Fibroblast of skin of abdomen (primary cell): ENCODE measurements at places on chromosomes 5 and 9.
A peak's percentile ranks its signal among the peaks of the same experiment; 100 is the strongest.

- peak; percentile 51 for DNase-seq
These were observed 169.2 kb downstream of the SAXO1 start for GRCh38 chr9:18863791-18864190.

- DNase-seq = peak; percentile 4
These were observed 102.0 kb downstream of the STK32A start for GRCh38 chr5:147336876-147337275.

DNA sequence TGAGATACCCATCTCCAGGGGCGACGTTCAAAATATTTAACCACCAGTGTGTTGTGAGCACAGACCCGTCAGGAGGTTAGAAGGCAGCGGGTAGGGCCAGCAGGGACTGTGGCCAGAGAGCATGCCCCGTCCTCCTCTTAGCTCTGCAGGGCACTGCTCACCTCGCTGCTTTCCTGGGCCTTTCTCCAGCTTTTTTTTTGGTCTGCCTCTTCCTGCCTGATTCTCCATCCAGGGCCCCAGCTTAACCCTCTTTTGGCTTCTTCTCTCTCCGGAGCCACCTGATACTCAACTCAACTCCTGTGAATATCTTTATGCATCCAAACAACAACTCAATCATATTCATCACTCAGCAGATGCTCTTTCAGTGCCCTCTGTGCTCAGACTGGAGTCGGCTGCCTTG is 44.0 kb downstream of the TMOD1 start:
- no peak for DNase-seq

DNA sequence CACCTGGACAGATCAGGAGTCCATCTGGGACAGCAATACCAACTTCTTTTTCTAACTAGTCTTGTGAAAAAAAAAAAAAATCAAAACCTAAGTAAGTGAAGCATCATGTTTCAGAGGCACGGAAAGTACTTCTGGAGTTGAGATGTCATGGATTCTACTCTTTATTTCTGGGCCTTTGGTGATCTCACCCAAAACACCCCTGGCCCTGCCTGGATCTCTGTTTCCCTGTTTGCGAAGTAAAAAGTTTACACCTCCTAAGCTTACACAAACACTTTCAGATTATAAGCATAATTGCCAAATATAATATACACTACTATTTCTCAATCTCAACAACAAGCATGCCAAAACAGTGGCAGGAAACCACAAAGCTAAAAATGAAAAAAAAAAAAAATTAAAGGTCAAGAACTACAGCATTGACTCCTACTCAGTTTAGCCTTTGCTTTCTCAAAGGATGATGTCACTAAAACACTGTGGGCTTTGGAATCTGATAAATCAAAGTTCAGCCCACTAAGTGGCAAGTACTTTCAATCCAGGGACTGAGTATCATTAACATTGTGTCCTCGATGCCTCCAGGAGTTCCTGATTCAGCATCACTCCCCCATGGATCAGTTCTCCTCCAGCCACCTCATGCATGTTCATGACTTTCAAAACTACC is 291.9 kb downstream of the NFIB start:
- no peak for DNase-seq

DNA sequence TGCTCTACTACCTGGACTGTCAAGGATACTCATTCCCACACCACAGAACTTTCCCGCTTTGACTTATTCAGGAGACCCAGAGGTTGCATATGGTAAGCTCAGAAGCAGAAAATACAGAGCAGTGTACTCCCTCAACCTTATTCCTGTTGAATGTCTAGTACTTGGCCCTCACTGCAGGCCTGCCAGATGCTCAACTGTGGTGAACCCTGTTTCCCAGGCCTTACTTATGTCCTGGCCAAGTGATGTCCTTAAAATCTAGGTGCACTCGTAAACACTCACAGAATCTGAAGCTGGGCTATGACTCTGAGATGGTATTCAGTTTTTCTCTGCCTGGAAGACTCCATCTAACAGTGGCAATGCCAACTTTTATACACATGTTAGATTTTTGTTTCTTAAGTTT is 21.0 kb downstream of the DIAPH1 start:
- no peak for DNase-seq

DNA sequence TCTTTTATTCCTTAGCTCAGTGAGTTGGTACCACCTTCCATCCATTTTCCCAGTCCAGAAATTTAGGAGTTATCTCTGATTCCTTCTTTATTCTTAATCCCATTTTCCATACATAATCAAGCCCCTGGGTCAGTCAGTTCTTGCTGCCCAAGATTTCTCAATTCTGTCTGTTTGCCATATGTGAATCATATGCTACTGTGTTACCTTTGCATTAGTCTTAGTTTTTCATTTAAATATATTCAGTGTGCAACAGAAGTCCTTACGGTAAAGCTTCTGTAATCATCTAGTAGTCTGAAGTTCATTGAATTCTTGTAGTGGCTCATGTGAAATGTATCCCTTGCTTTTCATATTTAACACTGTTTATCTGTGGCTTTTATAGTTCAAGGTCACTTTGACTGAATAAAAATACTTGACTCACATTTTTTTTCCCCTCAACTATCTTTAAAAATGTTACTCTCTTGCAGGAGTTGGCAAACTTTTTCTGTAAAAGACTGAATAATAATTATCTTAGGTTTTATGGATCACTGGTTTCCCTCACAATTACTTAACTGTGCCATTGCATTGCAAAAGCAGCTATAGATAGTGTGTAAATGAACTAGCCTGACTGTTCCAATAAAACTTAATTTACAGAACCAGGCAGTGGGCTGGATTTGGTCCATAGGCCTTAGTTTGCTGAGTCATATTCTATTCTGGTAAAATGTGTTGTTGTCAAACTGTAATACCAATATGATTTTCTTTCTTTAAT is 6.9 kb downstream of the KIAA1958 start:
- DNase-seq = peak; percentile 13

DNA sequence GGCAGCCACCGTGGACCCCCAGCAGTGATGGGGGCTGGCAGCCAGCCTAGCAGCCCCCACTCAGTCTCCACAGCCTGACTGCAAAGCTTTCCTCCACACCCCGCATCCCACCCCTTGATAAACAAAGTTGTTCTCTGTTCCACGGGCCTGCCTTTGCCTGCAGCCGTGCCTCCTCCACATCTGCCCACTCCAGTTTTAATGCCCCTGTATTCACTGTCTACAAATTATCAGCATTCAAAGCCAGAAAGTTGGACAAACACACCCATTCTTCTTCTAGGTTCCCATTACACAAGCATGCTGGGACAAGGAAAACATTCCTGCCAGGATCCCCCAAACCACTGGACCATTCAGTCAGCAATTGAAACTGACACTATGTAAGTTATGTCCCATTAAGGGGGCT is 23.0 kb upstream of the NR5A1 start:
- no peak for DNase-seq

GRCh38 chr5:82439750-82440445 is 161.7 kb upstream of the RPS23 start:
- peak; percentile 37 for DNase-seq

GRCh38 chr9:21470126-21470525 is 12.0 kb downstream of the IFNE start:
- no peak for DNase-seq

DNA sequence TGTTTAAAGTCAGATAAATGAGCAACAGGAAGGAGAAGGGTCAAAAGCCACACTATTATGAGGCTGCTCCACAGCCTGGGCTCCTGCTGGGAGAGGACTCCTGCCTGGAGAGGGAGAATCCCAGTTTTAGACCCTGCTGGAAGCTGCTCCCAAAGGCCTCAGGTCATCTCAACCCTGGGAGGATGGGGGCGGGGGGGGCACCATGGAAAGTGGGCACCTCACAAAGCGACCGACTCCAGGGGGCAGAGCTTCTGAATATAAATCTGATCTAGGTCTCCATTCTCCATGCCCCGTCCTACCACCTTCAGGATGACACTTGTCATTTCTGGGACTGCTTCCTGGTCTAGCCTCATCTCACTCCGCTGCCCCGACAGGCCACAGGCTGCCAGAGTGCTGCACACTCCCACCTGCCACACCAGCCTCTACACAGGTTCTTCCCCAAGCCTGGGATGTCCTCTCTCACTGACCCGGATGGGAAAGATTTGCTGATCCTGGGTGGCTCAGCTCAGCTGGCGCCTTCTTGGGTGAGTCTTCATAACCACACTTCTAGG is 183.4 kb downstream of the GAPVD1 start:
- DNase-seq = no peak

DNA sequence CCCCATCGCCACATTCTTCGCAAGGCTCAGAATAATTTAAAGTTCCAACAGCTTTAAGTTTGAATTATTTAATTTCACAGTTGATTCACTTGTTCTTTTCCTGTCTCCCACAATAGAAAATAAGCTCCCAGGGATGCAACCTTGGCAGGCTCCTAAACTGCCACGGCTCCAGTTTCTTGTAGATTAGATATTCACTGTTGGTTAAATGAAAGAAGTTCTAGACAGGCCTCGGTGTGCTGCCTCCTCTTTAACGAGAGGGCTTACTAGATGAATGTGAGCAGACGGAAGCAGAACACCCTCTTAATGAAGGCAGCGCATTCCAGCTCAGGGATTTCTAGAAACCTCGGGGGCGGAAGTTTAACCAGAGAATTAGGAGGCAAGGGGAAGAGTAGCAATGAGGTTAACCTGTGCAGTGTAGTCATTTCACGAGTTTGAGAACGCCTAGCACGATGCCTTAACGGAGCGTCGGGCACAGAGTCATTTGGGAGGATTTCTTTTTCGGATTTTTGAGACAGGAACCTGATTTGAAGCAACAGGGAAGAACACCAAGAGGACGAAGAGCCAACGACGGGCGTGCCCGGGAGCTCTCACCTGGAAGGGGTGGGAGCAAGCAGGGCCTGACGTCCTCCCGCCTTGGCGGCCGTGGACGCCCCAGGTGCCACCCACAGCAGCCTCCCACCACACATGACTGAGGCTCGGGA is 637 bp upstream of the SMC5 start:
- peak; percentile 72 for DNase-seq

DNA sequence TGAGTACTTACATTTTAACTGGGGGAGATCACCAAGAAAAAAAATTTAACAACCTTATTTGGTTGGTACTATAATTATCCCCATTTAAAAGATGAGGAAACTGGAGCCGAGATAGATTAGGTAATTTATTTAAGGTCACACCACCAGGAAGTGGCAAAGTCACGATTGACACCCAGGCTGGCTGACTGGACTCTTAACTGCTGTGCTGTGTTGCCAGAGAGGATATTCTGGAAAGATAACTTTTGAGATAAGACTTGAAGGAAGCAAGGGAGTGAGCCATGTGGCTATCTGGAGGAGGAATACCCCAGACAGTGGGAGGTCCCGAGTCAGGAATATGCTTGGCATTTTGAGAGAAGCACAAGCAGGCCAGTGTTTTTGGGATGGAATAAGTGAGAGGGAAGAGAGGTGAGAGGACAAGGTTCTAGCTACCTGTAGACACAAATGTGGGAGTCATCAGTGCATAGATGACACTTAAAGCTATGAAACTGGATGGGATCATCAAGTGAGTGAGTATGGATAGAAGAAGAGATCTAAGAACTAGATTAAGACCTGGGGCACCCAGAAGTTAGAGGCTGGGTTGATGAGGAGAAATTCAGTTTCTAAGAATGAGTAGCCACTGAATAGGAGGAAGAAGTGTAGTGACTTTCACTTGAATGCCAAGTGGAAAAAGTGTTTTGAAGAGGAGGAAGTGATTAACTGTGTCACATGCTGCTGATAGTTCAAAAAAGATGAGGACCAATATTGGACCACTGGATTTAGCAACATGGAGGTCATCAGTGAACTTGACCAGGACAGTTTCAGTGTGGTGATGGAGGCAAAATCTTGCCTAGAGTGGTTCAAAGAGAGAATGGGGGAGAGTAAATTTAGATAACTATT is 25.6 kb downstream of the PDE8B start:
- no peak for DNase-seq

- DNase-seq = no peak
These were observed 114.9 kb downstream of the MLLT3 start for GRCh38 chr9:20507431-20507830.

DNA sequence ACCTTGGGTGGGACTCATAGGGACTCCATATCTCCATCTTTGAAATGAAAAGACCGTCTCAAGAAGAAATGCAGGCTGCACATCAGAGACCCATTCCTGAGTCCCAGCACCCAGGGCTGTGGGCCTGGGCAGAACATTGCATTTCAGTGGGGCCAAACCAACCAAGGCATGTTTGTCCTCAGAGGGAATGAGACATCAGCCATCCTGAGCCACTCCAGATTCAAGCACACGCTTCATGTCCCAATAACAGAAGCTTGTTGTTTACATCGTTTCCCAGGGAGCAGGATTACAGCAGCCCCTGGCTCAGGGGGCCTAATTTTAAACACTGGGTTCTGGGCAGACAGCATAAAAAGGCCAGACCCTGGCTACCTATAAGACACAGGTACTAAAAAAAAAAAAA is 24.3 kb downstream of the DUSP1 start:
- no peak for DNase-seq

DNA sequence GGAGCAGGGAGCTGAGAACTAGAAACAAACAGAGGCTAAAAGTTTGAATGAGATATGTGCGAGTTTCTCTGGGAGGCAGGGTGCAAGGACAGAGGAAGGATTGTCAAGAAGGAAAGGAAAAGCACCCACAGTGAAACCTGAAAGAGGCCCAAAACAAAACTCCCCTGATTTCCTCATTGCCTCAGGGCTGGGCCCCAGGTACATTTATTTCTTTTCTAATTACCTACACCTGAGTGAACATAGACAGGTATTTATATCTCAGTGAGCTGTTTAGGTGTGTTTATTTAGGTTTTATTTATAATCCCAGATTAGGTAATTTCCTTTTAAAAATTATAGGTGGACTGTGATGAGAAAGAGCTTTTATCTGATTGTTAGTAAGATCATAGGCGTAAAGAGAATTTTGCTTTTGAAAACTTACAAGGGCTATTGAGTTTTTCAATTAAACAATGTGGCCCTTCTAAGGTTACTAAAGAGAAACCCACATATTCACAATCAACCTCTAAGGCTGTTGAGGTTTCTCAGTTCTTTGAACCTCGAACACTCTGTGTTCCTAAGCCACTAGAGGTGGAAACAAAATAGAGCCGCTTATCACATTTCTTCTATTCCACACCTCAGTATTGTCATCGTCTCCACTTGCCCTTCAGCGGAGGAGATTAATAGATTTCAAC is 344.8 kb downstream of the ZNF608 start:
- no peak for DNase-seq

- no peak for DNase-seq
These were observed at the start of gene SLC36A3 for GRCh38 chr5:151303666-151304065. Gene SLC36A3 (minus strand): TSS chr5:151303766. CDS start chr5:151303354, 412 bp downstream.

DNA sequence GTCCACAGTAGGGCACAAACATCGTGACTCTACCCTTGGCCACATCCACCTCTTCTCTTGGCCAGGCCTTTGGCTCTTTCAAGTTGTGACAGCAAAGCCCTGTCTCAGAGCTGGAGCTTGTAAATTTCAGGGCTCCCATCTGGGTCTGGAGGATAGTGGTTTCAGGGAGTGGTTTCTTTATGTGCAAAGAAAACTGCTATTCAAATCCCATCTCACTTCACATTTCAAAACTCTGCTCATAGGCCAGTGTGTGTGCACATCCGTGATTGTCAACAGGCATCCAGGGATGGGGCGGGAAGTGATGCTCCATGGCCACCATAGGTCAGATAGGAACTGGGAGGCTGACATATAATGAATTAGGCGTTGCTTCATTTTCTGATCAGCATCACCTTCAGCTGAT is 107.8 kb upstream of the IL12B start:
- no peak for DNase-seq
